Activated CD8-positive, alpha-beta memory T cell treated with anti-CD3 and anti-CD28 coated beads for 36 hours (primary cell): ENCODE measurements at places on chromosomes 1 and 21. TPM values are rescaled to one million over a fixed set of nuclear protein-coding genes. Genes with fewer than 3 reads are reported as not detected.

Gene SMPDL3B
- total RNA-seq = 0.92 TPM

Gene PLA2G2C
- total RNA-seq = 0.04 TPM

Gene FOXO6
- total RNA-seq = 0.08 TPM

Gene KMO
- not detected for total RNA-seq

Gene LRRC71
- total RNA-seq = not detected
